DMS153 (cell line): ENCODE measurements at places on chromosomes 13 and 19.

DNA sequence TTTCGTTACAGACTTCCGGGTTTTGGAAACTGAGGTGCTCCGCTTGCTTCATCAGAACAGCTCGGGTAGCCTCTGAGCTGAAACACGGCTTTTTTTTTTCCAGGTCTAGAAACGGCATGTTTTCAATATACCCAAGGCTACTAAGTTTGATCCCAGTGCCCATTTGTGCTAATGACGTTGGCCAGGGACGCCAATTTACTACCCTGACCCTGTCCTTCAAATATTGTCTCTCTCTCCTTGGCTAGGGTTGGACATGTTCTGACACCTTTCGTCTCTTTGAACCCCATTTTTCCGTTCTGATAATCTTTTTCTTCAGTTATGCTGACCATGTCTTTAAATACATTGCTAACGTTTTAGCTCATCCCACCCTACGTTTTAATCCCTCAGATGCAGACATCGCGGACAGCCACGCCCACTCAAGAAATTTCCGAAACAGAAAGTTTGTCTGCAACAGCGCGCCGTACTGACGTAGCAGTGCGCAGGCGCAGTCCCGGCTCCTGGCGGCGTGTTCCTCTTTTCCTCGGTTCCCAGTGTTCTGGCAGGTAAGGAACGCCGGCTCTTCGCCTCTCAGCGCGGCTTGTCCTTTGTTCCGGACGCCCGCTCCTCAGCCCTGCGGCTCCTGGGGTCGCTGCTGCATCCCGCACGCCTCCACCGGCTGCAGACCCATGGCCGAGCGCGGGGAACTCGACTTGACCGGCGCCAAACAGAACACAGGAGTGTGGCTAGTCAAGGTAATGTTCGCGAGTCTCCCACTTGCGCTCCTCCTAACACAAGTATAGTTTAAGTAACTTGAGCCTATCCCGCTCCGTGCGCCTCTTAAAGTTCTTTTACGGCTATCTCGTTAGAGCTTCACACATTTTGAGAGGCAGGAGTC, at the start of gene GTF2F2:
GTF2F2 (plus strand) TSS at position 520 of the 874 bp plus-strand sequence; CDS start at position 666, 146 bp downstream.
- DNase-seq, result peak; percentile 83

- DNase-seq, result no peak
These were observed 5.8 kb downstream of the ARHGAP35 start for GRCh38 chr19:46866407-46867136.

DNA sequence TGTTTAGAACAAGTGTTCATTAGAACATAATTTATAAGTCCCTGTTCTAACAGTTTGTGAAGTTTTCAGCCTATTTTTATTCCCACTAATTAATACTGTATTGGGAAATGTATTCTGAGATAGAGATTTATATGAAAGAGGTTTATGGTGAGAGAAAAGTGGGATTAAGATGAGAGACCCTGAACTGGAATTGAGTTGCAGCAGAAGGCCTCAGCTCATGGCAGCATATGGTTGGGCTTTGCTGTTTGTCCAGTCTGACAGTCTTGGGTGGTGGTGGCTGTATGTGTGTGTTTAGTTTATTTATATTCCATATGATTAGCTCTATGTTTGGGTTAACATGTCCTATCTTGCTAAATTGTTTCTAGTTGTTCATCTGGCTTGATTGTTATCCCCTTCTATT, 575.1 kb downstream of the SLITRK5 start:
- DNase-seq, result peak; percentile 39

DNA sequence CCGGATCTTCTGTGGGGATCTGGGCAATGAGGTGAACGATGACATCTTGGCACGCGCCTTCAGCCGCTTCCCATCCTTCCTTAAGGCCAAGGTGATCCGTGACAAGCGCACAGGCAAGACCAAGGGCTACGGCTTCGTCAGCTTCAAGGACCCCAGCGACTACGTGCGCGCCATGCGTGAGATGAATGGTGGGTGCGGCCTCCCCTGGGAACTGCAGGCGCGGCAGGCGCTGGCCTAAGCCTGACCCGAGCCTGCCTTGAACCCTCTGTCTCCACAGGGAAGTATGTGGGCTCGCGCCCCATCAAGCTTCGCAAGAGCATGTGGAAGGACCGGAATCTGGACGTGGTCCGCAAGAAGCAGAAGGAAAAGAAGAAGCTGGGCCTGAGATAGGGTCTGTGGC, 4.4 kb upstream of the ETV2 start:
- DNase-seq, result no peak

DNA sequence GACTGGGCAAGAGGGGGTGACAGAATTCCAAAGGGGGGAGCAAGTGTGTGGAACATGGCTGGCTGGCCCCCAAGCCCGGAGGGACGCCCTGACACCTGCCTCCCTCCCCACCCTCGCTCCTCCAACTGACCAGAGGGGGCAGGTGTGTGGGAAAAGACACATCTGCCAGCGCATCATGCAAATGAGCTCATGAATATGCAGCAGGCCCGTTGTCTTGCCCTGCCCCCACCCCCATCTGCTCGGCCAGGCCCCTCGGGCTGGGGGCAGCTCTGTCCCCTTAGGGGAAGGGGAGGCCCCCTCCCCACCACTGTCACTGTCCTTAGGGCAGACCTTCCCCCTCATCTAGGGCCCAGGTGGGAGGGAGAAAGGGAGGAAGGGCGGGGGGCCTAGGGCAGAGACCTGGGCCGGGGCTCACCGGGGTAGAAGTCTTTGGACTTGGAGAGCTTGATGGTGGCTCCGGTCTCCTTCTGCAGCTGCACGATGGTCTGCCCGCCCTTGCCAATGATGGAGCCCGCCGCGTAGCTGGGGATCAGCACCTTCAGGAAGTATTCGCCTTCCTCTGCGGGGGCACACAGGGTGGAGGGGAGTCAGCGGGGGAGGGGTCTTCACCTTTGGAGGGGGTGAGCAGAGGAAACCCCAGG, 12.9 kb downstream of the NOVA2 start:
- DNase-seq, result no peak

DNA sequence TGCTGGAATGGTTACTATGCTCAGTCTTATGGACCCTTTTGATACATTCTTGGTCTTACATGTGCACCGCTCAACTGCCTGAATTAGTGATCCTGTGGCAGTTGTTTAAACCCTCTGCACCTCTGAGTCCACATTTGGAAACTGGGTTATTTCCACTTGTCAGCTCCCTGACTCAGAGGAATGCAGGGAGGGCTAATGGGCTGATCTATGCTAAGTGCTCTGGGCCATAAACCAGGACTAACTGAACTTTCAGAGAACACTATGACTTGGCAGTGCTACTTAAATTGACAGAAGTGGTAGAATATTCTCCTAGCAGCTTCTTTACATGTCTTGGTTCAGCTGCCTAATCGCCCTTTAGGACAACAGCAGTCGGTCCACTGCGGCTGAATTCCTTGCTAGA, 26.8 kb upstream of the MED4 start:
- no peak for DNase-seq

- DNase-seq, result no peak
These were observed 124.9 kb downstream of the CRYL1 start for GRCh38 chr13:20400774-20401173.

DNA sequence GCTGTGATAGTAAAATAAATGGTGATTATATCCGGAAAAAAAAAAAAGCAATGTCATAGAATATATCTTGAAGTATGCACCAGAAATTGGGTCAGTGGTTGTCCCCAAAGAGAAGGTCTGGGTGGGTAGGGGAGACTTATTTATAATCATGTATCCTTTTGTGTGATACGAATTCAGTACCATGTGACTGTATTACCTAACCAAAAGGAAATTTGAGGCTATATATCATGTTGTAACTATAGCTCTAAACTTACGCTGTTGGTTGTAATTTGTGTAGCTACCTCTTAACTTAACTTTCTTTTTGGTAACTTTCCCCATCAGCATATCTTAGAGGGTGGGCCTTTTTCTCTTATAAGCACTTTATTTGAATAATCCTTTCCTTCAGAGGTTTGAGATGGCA, 25.2 kb upstream of the KCTD4 start:
- no peak for DNase-seq

- DNase-seq, result no peak
These were observed 98.3 kb downstream of the SLITRK5 start for GRCh38 chr13:87769445-87769844.

GRCh38 chr13:105936816-105937215, 598.6 kb downstream of the EFNB2 start:
- no peak for DNase-seq

DNA sequence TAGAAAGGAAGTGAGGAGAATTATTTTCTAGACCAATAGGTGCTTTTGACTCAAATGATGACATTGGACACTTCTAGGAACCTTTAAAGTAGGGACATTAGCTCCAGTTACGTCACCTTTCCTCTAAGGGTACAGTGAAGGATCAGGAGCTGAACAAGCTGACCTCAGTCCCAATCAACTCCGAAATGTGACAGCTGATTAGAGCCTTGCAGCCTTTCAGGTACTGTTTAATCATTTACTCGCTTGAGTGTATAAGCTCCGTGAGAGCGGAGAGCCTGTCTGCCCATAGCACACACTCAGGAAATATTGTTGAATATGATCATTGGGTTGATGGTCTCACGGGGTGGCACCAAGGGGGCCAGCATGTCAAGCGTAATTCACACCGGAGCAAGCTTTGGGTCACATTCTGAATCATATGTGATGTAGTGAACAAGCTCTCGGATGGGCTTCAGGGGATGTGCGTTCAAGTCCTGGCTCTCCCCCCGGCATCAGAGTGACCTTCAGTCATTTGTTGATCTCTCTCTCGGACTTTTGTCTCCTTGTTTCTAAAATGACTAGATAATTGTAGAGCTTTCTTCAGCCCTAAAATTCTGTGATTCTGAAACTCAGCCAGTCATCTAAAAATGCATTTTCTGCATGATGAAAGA, 141.9 kb downstream of the ZIC5 start:
- DNase-seq, result no peak

DNA sequence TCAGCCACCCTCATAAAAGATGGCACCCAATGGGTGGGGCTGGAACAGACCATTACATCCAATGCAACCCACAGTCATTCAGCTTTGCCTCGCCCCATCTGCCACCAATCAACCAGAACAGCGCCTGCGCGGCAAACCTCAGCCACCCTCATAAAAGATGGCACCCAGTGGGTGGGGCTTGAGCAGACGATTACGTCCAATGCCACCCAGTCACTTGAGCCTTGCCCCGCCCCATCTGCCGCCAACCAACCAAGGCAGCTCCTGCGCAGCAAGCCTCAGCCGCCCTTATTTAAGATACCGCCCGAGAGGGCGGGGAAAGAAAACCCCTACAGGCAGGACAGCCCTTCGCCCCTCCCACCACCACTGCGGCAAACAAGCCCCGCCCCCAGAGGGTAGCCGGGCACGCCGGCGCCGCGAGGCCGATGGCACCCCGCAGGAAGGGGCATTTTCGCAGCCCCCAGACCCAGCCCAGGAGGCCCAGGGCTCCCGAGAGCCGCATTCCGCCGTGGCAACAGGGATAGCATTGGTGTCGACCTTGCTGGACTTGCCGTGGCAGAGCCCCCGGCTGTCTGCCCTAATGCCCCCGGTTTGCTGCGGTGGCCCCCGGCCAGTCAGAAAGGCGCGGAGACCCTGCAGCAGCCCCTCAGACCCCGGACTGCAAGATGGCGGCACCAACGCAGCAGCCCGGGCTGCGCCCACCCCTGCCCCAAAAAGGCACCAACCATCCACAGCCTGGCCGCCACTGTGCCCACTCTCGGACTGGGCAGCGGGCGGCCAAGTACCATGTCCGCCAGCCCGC, 675 bp downstream of the PEG3 start:
- DNase-seq, result no peak

- no peak for DNase-seq
These were observed 1.3 kb downstream of the RFX1 start for GRCh38 chr19:14004619-14005348.

DNA sequence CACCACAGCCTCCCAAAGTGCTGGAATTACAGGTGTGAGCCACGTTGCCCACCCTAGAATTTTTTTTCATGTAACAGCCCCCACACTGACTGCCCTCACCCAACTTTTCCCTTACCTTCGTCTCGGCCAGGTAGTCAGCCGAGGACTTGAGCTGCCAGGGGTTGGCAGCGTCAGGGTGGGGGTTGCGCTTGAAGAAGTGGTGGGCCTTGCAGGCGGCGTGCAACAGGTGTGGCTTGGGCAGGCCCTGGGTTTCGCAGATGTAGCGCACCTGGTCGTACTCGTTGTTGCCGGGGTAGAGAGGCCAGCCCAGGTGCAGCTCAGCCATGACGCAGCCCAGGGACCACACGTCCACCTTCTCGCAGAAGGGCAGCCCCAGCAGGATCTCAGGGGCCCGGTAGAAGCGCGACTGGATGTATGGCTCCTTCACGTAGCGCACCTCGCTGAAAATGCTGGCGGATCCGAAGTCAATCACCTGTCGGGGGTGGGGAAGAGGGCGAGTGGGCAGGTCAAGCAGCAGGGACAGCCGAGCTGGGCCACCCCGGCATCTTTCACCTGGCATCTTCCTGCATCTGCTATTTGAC, 6.2 kb downstream of the HIPK4 start:
- no peak for DNase-seq

GRCh38 chr13:80329250-80329649, 11.7 kb downstream of the SPRY2 start:
- DNase-seq, result no peak

DNA sequence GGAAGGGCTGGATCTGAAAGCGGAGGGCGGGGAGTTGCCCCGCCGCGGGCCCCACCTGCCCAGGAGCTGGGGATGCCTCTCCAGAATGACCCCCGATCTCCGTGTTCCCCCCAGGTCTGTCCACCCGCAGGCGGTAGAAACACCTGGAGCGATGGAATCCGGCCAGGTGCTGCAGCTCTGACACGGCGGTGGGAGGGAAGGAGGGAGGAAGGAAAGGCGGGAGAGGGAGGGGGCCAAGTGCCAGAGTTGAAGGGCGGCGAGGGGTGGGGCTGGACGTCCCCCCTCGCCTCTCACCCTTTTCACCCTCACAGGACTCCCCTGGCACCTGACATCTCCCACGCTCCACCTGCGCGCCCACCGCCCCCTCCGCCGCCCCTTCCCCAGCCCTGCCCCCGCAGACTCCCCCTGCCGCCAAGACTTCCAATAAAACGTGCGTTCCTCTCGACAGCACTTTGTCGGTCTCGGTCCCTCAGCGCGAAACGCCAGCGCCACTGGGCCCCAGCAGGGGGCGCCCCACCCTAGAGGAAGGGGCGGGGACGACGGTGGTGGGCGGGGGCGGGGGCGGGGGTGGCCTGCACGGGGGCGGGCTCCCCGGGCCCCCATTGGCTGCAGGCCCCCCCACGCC, 337 bp upstream of the FXYD7 start:
- DNase-seq, result no peak

GRCh38 chr19:48458016-48458415, 2.6 kb downstream of the KCNJ14 start:
- DNase-seq, result no peak
